Cortex of kidney (tissue), 1 donor: ENCODE measurements at places on chromosomes 6 and 20.

DNA sequence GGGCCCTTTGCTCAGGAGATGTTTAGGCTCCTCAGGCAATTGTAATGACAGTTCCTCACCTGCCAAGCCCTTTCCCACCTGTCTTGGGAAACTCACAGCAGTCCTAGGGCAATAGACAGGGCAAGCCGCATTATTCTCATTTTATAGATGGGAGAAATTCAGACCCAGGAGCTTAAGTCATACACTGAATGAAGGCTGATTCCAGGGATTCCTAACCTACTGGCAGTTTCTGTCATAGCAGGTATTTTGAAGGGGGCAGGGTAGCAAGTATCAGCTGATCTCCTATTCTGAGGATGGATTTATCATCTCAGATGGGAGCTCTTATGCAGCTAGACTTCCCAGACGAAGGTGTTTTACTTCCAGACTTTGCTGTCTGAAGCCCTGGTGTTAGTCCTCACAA, 61.4 kb upstream of the MYL9 start:
- DNase-seq = no peak

DNA sequence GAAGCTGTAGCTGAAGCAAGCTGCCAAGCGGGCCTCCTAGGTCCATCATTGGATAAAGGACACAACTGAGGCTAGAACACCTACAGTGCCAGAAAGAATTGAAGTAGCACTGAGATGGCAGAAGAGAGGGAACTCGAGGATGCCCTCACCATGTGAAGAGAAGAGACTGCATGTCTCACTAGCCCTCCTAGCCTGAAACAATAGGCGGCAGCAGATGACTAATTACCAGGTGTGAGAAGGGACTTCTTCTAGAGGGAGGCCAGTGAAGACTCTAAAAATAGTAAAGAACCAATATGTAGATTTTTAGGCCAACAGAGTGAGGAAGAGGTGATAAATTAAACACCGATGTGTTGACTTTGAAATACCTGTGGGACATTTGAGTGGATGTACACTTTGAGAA, 50.3 kb downstream of the LGSN start:
- no peak for DNase-seq

DNA sequence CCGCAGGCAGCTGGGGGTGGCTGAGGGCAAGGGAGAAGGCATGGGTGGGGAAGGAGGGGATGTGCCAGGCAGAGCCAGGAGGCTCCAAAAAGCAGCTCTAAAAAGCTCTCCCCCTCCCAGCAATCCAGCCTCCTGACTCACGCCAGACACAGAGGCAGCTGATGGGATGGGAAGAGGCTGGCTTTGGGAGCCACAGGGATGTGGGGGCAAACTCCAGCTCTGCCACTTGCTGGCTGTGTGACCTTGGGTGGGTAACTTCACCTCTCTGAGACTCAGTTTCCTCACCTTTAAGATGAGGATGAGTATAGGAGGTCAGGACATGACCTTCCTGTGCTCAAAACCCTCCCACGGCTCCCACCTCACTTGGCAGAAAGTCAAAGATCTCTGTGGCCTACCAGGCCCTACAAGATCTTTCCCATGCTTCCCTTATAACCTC, 148.9 kb downstream of the CEBPB start:
- no peak for DNase-seq

GRCh38 chr6:1068905-1069304, 243.0 kb upstream of the FOXQ1 start:
- no peak for DNase-seq

DNA sequence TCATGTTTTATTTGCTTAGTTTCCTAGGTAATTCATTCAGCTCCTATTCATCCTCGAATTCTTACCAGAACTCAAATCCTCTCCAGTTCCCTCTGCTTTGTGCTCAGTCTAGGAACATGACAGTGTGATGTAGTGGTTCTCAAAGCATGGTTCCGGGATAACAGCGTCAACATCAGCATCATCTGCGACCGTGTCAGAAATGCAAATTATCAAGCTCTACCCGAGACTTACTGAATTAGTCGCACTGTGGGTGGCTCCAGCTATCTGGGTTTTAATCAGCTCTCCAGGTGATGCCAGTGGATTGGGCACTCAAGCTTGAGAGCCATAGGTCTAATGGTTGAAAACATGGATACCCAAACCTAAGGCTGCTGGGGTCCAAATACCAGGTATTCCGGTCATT, 7.7 kb upstream of the STK35 start:
- DNase-seq = no peak

DNA sequence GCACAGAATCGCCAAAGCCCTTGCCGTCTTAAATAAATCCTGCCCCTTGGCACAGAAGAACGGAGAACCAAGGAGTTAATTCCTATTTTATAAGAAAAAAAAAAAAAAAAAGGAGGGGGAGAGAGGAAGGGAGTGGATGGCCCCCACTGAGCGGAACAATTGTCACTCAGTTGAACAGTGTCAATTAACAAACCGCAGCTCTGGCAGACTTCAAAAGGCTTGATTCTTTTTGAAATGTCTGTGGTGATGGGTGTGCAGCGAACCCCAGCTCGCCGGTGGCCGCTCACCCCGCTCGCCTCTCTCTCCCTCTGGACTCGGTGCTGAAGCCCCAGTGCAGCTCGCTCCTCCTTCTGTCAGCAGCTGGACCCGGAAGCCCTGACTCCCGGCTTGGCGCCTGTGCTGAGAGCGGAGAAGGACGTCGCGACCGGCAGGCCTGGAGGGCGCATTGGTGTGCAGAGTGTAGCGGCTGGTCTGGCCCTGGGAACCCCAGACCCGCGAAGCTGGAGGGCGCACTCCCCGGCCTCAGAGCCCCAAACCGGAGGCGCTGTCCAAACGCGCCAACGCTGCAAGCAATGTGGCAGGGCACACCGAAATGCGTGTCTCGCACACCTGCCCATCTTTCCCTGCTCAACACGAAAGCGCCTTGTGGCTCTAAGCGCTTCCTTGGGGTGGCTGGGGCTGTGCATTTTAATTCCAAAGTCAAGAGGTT, 3.4 kb downstream of the LINC00237 start:
- no peak for DNase-seq

GRCh38 chr20:34269996-34270627, 28.9 kb downstream of the ASIP start:
- DNase-seq = no peak

DNA sequence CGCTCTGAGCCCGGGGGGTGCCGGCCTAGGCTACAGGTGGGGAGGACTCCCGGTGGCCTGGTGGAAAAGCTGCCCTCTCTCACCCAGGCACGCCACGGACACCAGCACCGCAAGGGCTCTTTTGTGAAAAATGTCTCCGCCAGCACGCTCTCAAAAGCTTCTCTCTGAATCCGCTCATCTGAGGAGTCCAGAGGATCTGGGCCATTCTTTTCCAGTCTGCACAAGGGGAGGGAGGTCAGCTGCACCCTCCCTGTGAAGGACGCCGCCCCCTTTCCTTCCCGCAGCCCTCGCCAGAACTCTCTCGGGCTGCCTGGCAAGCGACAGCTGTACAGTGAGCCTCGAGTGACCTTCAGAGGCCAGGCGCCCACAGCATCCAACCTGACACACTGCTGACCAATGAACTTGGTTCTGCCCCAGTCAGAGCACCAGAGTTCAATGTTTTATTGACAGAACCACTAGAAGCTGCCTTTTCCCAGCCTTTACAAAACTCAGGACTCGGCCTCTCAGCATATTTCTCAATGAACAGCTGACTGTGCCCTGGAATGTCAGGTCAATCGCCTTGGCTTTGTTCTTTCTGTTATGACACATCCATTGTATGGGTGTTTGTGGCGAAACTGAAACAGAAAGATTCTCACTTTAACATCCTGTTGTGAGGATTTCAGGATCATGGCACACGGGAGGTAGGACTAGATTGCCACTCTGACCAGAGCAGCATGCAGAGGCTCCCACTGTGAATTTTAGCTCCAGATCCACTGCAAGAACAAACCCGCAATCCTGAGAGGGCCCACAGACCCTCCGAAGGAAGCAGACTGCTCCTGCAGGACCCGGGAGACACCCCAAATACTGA, 26.7 kb downstream of the SERPINB9 start:
- no peak for DNase-seq

GRCh38 chr20:5205348-5206210, 78.8 kb downstream of the CDS2 start:
- DNase-seq = no peak

- no peak for DNase-seq
These were observed 48.2 kb downstream of the THBS2 start for GRCh38 chr6:169205176-169206160.
